ENCODE measurements at places on chromosomes 11 and 22.
A peak's percentile ranks its signal among the peaks of the same experiment; 100 is the strongest.

GRCh38 chr11:68211546-68211945 lies 1.6 kb downstream of the KMT5B start:
- DNase-seq: no peak

DNA sequence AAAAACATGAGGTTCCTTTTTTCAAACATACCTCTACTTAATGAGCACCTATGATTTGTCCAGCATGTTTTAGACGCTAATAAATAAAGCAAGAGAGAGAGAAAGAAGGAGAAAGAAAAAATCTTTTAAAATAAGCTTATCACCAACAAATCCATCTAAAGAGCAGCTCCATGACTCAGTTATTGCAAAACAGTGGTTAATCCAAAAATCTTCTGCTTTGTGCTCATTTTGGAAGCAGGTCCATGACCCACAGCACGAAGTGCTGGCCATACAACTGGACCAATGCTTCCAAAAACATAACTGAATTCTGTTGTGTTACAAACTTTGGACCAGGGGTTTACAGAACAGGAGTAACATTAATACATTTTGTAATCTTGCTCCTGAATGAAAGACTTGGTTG lies 696.6 kb downstream of the KCNA4 start:
- DNase-seq: no peak

- no peak for DNase-seq
Observed at GRCh38 chr11:78313181-78313795, 104.3 kb downstream of the GAB2 start.

DNA sequence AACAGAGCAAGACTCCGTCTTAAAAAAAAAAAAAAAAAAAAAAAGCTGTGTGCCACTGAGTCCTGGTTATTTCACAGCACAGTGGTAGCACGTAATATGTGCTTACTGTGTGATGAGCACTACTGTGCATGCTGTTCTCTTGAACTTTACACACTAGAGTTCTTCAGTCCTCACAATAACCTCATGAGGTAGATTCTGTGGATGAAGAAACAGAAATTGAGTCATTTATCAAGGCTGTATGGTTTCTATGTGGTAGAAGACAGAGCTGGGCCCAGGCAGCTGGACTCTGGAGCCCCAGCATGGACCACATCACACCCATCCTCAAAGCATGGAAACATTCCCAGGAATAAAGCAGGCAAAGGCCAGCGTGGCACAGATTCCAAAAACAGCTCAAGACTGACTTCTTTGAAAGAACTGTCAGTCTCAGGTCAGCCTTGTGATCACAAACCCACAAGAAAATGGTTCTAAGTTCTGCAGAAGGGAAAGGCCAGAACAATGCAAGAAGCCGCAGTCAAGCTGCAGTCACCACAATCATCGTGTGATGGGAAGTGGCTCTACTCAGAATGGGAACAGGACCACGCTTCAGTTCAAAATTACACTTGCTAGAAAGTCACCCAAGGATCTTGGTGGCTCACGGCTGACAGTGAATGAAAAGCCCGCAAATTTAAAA lies 49.5 kb downstream of the MICAL3 start:
- no peak for DNase-seq

DNA sequence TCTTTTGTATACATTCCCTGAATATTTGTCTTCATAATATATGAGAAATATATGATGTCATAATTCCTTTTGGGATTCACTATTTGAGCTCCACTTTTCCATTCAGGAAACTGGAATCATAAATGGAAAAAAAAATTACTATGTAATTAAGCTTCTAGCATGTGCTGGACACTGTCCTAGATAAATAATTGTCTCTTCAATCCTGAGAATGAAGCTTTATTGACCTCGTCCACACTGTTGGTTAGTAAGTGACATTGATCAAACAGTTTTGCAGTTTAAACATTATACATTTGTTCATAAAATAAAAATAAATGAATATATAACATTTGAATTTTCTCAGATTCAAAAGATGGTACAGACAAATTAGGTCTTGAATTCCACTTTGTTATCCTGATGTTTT lies 1691.2 kb downstream of the LRRC4C start:
- DNase-seq: no peak

GRCh38 chr11:122784325-122784955 lies 53.9 kb upstream of the CRTAM start:
- DNase-seq: no peak

DNA sequence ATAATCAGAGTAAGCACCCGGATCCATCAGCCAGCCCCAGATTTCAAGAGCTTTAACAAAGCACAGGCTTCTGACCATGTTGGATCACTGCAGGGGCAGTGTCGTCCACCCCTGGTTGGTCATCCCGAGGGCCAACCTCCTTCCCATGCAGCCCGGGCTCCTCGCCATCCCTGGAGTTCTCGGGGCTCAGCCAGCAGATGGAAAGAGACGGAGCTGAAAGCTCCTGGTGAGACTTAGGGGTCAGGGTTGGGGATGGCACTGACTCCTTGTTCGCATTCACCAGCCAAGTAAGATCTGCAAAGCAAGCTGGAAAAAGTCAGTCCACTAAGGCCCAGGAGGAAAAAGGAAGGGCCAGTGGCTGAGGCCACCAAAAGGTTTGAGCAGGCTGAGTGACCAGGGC lies 888.9 kb downstream of the BRD1 start:
- DNase-seq: peak; percentile 15

DNA sequence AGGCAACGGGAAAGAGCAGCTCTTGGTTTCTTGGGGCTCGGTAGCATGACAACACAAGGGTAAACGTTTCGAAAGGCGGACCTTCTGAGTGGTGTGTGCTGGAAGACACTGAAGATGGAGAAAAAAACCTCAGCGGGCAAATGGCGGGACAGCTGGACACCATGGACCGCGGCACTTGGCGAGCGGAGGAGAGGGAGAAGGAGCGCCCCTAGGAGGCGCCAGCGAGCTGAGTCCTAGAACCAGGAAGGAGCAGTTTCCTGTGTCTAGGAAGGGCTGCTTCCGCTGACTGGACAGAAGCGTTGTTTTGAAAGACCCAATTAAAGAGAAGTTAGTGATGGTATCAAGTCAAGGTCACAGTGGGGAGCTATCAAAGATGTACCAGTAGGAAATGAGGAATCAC lies 44.0 kb upstream of the OPCML start:
- no peak for DNase-seq

Data from left lobe of liver (tissue), 2 donors.